Osteocyte (in vitro differentiated cells): ENCODE measurements at places on chromosomes 16 and 17. TPM values are rescaled to one million over a fixed set of nuclear protein-coding genes. Genes with fewer than 3 reads are reported as not detected.

DNA sequence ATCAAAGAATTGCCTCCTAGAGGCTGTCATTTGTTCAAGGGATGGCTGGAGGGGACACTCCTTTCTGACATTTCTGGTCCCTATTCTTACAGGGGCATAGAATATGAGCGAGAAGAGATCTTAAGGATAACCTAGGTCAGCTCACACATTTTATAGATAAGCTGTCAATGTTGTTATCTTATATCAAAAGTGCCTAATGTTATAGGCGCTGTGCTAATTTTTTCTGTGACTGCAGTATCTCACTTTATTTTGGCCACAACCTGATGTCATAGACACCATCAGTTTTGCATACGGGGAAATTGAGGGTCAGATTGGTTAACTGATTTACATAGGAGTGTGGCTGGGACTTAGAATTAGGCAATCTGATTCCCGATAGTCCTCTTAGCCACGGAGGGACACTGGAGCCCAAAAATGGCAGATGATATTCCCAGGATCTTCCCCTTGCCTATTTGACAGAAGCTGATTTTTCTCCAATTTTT lies 1.2 kb downstream of the CPD start:
- no peak for DNase-seq

- no peak for DNase-seq
Measured at GRCh38 chr17:13073018-13073417, 55.2 kb upstream of the ELAC2 start.

EVPLL gene
- total RNA-seq: not detected in 2 replicates

FAM20A gene
- not detected in 2 replicates for total RNA-seq

TLCD2 gene
- total RNA-seq: 4.2 and 4.7 TPM in 2 replicates

TERF2IP gene
- 65.8 and 66.4 TPM in 2 replicates for total RNA-seq
